Mucosa of descending colon (tissue), 3 donors: ENCODE measurements at places on chromosomes 3 and 15. TPM values are rescaled to one million over a fixed set of nuclear protein-coding genes. Genes with fewer than 3 reads are reported as not detected.

SELENOK gene
- total RNA-seq, result 56.2 TPM

TGM5 gene
- not detected for total RNA-seq

ROPN1B gene
- not detected for total RNA-seq

SERINC4 gene
- 0.29 TPM for total RNA-seq

CLN6 gene
- 20.1 TPM for total RNA-seq
